Astrocyte (in vitro differentiated cells and primary cell): ENCODE measurements at places on chromosomes 13 and 19. TPM values are rescaled to one million over a fixed set of nuclear protein-coding genes. Genes with fewer than 3 reads are reported as not detected.

INSL3 gene
- not detected in 2 replicates for total RNA-seq

PABPC3 gene
- total RNA-seq, result 0.17 and 0.45 TPM in 2 replicates

SPIB gene
- 0.14 TPM in 1 of 2 replicates, not detected in the other for total RNA-seq

RASGRP4 gene
- total RNA-seq, result not detected in 2 replicates

PSPN gene
- 2.8 and 3.0 TPM in 2 replicates for total RNA-seq

SIX5 gene
- total RNA-seq, result 23.5 and 24.8 TPM in 2 replicates

APLP1 gene
- total RNA-seq, result 66.0 and 69.4 TPM in 2 replicates

SPINT2 gene
- total RNA-seq, result 119 and 171 TPM in 2 replicates

GTF2F2 gene
- 24.5 and 27.8 TPM in 2 replicates for total RNA-seq

DNA sequence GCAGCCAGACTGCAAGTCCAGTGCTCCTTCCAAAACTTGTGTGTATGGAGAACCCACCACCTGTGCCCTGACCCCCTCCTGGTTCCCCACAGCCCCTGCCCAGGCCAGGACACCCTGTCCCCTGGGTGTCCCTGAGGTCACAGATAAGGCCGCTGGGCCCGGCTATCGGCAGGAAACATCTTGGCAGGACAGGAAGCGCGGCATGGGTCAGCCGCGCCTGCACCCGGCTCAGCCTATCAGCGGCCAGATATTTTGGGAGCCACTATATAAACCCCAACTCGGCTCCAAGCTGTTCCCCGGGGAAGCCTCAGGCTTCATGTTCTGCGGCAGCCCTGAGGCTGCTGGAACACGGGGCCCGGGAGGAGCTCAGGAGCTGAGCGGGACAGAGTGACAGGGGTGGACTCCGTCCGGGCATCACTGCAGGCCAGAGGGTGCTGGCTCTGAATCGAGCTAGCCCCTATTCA is 60.8 kb downstream of the AP1M1 start:
- no peaks in the 10 kb centered on the region for H3K27me3 ChIP-seq
- no peak overlapping the region for H3K27ac ChIP-seq
- H3K4me1 ChIP-seq, result peaks cover 4% of the 10 kb centered on the region
- no peak overlapping the region for H3K4me3 ChIP-seq
- no peaks in the 10 kb centered on the region for H3K36me3 ChIP-seq
- no peak for DNase-seq

GRCh38 chr19:35913589-35913988 is 5.5 kb upstream of the TYROBP start:
- H3K27ac ChIP-seq, result no peak overlapping the region
- H3K27me3 ChIP-seq, result no peaks in the 10 kb centered on the region
- H3K4me3 ChIP-seq, result no peak overlapping the region
- peaks cover 6% of the 10 kb centered on the region for H3K4me1 ChIP-seq
- H3K36me3 ChIP-seq, result no peaks in the 10 kb centered on the region

DNA sequence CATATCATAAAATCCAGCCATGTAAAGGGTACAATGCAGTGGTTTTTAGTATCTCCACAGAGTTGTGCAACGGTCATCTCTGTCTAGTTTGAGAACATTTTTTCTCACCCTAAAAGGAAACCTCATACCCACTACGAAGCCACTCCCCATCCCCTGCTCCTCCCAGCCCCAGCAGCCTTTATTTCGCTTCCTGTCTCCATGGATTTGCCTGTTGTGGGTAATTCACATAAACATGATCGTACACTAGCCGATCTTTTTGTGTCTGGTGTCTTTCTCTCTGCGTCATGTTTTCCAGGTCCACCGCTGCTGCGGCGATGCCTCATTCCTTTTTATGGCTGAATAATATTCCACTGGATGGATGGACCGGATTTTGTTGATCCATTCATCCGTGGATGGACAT is 28.6 kb downstream of the BICRA start:
- no peak overlapping the region for H3K27ac ChIP-seq
- no peaks in the 10 kb centered on the region for H3K27me3 ChIP-seq
- DNase-seq, result no peak
- no peaks in the 10 kb centered on the region for H3K36me3 ChIP-seq

DNA sequence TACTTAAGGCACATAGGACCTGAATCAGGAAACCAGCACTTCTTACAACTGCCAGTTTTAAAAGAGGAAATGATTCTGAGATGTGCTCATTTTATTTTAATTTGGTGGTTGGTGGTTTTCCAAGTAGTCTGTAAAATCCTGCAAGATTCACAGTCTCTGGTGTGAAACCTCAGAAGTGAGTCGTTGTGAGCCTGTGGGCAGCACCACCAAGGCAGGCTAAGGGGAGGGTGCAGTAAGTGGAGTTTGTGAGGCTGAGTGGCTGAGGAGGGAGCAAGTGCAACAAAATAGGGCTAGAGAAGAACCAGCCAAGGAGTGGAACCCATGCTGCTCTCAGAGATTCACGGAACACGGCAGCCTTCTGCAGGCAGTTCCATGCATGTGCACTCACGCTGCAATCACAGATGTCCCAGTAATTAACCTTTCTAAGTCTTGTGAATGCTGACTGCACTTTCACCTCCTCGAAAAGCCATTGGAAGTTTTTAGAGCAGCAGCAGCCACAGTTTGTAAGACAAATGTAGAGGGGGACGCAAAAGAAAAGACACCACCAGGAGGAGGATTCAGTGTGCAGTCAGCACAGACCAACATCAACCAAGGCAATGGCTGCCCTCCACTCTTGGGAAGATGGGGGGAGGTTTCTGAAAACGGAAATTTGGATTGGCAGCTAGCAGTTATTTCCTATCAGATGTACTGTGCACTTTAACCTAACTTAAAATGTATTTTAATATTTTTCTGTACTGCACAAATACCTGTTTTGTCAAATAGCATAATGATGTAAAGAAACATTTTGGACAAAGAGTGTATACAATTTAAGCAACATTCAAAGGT is 44.9 kb downstream of the ESD start:
- H3K27me3 ChIP-seq, result no peaks in the 10 kb centered on the region
- no peak overlapping the region for H3K4me3 ChIP-seq
- no peak overlapping the region for H3K27ac ChIP-seq
- peaks cover 24% of the 10 kb centered on the region for H3K4me1 ChIP-seq

GRCh38 chr13:49679246-49679645 is 12.0 kb downstream of the EBPL start:
- peaks cover 2% of the 10 kb centered on the region for H3K36me3 ChIP-seq
- H3K27ac ChIP-seq, result no peak overlapping the region
- no peak for DNase-seq
- no peak overlapping the region for H3K4me3 ChIP-seq
- H3K4me1 ChIP-seq, result peaks cover 6% of the 10 kb centered on the region
- no peaks in the 10 kb centered on the region for H3K27me3 ChIP-seq

GRCh38 chr19:5932609-5933262 is 18.7 kb downstream of the CAPS start:
- peaks cover 13% of the 10 kb centered on the region for H3K4me1 ChIP-seq
- peaks cover 25% of the 10 kb centered on the region for H3K36me3 ChIP-seq
- no peak overlapping the region for H3K27ac ChIP-seq
- no peak overlapping the region for H3K4me3 ChIP-seq

DNA sequence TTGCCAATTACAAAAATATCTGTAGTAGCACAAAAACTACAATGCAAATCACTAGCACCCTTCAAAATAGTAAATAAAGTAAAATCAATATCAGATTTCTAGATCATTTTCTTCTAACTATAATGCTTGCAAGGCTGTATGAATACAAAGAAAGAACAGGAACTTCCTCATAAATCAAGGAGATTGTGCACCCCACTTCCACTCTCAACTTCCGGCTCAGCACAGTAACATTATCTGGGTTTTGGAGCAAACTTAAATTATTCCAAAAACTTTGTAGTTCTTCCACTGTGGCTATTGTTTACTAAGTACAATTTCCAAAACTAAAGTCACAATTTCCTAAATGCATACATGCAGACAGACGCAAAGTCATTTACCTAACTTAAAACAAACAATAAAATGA is 778.3 kb upstream of the SLC10A2 start:
- H3K4me1 ChIP-seq, result no peaks in the 10 kb centered on the region
- H3K27me3 ChIP-seq, result no peaks in the 10 kb centered on the region
- no peaks in the 10 kb centered on the region for H3K36me3 ChIP-seq
- H3K4me3 ChIP-seq, result no peak overlapping the region

DNA sequence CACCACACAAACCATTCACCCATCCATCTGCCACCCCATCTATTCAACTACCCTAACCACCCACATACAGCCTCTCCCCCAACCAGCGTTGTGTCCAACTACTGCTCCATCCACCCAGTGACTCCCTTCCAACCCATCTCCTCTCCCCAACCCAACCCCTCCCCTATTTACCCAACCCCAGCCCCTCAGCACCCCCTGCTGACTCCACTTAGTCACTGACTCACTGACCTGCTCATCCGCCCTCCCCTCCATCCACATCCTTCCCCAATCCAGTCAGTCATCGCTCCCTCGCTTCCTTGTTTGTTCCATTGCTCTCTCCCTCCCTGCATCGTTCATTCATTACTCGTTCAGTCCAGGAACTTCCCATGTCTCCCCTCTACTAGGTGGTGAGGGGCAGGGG is 39.2 kb downstream of the KCNC3 start:
- no peak overlapping the region for H3K27ac ChIP-seq
- H3K36me3 ChIP-seq, result no peaks in the 10 kb centered on the region
- no peak for DNase-seq
- no peaks in the 10 kb centered on the region for H3K4me1 ChIP-seq
- no peak overlapping the region for H3K4me3 ChIP-seq

DNA sequence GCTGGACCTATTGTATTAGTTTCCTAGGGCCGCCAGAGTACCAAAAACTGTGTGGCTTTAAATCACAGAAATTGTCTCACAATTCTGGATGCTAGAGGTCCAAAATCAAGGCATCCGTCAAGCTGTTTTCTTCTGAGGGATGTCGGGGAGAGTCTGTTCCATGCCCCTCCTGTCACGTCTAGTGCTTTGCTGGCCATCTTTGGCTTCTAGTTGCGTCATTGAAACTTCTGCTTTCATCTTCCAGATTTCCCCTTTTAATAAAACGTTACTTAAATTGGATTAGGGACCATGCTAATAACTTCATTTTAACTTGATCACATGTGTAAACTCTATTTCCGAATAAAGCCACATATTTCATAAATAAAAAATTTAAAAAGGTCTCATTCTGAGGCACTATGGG is 47.5 kb downstream of the TRPM4 start:
- peaks cover 7% of the 10 kb centered on the region for H3K36me3 ChIP-seq
- no peaks in the 10 kb centered on the region for H3K27me3 ChIP-seq
- no peak for DNase-seq
- no peak overlapping the region for H3K27ac ChIP-seq

GRCh38 chr13:56869671-56870070 is 271.0 kb upstream of the PRR20A start:
- H3K4me3 ChIP-seq, result no peak overlapping the region
- no peaks in the 10 kb centered on the region for H3K36me3 ChIP-seq
- H3K4me1 ChIP-seq, result no peaks in the 10 kb centered on the region
- H3K27me3 ChIP-seq, result no peaks in the 10 kb centered on the region
- no peak overlapping the region for H3K27ac ChIP-seq
- DNase-seq, result no peak

GRCh38 chr13:81872581-81872980 is 1531.7 kb upstream of the SPRY2 start:
- no peak for DNase-seq
- no peak overlapping the region for H3K27ac ChIP-seq

DNA sequence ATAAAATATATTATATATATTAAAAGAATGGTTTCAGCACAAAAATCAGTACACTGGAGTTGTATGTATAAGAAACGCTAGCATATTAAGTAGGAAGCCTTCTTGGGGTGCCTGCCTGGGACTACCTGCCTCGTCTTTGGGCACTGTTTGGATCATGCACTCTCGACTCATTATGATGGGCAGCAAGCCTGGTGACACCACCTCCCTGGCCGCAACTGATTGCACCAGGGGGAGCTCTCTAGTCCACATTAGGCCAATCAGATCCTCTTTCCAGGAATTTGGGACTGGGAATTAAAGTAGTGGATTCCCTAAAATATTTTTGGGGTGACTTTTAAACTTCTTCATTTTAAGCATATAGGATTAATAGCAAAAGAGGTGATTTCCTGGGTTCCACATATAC is 56.0 kb upstream of the RGCC start:
- no peak overlapping the region for H3K4me3 ChIP-seq
- no peak for DNase-seq
- H3K36me3 ChIP-seq, result no peaks in the 10 kb centered on the region
- no peaks in the 10 kb centered on the region for H3K4me1 ChIP-seq
- H3K27me3 ChIP-seq, result no peaks in the 10 kb centered on the region

DNA sequence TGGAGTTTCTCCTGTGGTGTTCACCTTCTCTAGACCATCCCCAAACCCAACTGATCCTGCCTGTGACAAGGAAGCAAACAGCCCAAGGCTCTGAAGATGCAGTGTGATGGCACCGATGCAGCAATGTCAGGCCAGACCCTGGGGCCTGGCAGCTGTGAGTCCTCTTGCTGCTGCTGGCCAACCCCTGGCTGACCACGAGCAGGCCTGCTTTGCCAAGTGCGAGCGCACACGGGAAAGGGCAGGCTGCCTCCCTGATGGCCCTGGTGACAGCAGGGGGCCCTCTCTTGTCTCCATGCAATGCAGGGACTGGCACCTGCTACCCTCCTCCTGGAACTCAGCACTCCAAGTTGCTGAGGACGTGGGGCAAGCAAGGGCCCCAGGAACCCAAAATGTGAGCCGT is 5.4 kb upstream of the VSTM2B start:
- peaks cover 11% of the 10 kb centered on the region for H3K27me3 ChIP-seq
- no peak overlapping the region for H3K27ac ChIP-seq
- H3K36me3 ChIP-seq, result no peaks in the 10 kb centered on the region
- no peak overlapping the region for H3K4me3 ChIP-seq

GRCh38 chr13:100209857-100210825 is 121.2 kb downstream of the PCCA start:
- DNase-seq, result peak; percentile 85
- no peaks in the 10 kb centered on the region for H3K36me3 ChIP-seq
- H3K4me3 ChIP-seq, result no peak overlapping the region

DNA sequence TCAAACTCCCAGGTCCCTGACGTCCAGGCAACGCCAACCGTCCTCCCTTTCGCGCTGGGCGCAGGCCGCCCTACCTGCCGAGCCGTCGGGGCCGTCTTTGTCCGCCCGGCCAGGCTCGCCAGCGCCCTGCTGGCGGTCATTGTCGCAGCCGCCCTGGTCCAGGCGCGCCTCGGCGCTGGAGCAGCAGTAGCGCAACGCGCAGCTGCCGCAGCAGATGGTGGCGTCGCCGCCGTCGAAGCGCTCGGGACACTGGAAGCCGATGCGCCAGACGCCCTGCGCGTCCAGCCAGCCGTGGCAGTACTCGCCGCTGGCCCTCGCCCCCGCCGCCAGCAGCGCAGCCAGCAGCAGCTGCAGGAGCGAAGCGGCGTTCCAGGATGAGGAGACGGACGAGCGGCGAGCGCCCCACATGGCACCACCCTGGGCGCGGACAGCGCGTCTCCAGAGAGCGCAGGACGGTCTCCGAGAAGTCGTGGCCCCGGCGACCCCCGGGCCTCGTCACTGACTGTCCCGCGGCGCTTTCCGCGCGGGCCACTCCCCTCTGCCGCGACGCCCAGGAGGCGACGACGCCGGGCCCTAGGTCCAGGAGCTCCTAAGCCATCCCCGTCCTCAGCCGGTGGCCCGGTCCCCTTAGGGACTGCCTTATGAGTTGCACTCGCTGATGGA is 1.1 kb downstream of the SHISA2 start:
- H3K36me3 ChIP-seq, result peaks cover 3% of the 10 kb centered on the region
- H3K27ac ChIP-seq, result peak overlapping the region; percentile 62
- no peaks in the 10 kb centered on the region for H3K27me3 ChIP-seq
- peaks cover 13% of the 10 kb centered on the region for H3K4me1 ChIP-seq
- peak; percentile 22 for DNase-seq
